Small intestine (tissue), 16 donors: ENCODE measurements at places on chromosomes 2 and 18. TPM values are rescaled to one million over a fixed set of nuclear protein-coding genes. Genes with fewer than 3 reads are reported as not detected.
A peak's percentile ranks its signal among the peaks of the same experiment; 100 is the strongest.

DNA sequence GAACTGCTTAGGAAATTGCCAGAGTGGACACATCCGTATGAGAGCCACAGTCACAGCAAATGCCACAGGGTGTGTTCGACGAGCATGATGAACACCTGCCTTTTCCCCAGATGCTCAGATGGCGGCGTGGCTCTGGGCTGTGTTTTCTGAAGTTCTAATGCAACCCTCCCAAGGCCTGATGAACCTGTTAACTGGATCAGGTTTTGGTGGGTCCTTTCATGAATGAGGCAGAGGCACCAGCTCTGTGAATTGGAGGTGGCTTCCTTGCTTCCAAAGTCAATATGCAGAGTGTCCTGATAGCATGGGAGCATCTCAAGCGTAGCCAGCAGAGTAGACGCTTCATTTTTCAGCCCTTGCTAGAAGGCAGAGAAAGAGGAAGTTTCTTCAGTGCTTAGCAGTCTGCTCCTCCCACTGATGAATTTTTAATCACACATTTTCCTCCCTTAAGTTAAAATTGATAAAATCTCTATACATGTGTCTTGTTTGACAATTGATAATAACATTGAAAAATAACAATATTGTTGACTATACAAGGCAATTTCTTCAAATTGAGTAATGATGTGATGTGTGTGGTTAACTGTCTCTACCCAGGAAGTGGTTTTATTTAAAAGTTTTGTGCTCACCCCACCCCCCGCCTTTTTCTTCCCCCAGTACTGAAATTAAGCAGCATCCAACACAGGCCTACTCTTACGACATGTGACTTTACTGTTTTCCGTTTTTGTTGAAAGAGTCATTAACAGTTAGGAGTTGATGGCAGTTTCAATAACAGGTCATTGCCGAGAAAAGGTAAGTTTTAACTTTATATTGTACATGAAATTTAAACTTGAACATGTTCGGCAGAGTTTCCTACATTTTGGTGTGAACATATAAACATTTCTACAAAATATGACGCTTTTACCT is at the start of gene ARHGAP15:
ARHGAP15 (plus strand) TSS at position 739 of the 900 bp plus-strand sequence.
- peak; percentile 3 for DNase-seq

The SERPINB10 gene
- polyA plus RNA-seq, result not detected

DNA sequence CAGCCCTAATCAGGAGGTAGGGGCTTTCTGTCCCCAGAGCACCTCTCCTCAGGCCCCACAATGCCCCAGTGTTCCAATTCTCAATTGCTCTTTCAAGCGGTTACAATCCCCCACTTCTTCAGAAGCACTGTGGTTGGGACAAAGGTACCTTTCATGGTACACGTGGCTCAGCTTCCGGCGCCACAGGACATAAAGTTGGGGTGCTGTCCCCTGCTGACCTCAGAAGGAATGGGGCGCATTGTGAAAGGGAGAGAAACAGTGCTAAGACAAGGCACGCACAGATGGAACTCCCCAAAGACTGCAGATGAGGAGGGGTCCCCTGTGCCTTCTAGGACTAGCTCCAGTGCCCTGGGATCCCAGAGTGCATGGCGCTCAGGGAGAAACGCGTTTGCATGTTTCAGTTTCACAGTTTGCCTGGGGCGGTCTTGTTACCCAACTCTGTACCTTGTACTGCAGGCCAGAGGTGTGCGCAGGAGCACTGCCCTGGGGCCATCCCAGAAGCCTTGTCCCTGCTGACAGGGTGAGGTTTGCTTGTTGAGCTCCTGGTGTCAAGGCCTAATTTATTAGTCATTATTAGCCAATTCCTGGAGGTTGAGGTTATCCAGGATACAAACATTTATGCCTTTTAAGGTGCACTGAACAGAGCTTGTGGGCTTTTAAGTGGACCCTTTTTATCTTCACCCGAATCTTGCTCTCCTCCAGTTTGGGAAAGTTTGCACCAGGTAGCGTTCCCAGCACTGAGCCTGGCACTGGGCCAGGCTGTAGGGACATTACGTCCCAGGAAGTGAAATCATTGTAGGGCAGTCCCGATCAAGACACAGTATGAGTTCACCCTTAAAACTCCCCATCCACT is 7.6 kb downstream of the CNDP1 start:
- DNase-seq, result peak; percentile 98

DNA sequence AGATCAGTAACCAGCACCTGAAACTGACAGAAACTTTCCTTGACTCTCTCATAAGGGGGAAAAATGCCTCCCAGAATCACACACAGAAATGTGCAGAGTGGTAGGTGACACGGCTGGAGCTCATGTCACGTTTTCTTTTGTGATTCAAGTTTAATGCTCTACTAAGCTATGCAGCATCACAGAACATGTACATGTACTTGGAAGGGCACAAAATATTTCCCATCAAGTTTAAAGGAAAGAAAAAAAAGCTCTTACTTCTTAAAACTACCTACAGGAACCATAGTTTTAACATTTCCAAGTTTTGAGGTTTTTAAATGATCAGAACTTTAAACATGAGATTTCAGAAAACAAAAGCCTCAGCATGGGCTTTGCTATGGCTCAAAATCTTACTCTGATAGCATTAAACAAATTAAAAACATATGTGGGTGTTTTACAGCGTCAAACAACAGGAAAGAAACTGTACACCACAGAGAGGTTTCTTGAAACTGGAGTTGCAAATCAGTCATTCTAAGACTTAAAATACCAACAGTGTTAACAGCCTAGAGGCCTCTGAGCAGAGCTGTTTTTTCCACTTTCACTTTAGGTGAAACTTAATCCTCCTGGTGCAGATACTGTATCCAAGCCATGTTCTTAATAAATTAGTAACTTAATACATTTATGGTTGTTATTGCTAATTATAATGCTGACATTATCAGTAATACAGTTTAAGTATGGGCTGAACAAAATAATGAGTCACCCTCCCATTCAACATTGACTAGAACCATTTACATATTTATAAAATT is 30.1 kb downstream of the MBP start:
- DNase-seq, result peak; percentile 72

DNA sequence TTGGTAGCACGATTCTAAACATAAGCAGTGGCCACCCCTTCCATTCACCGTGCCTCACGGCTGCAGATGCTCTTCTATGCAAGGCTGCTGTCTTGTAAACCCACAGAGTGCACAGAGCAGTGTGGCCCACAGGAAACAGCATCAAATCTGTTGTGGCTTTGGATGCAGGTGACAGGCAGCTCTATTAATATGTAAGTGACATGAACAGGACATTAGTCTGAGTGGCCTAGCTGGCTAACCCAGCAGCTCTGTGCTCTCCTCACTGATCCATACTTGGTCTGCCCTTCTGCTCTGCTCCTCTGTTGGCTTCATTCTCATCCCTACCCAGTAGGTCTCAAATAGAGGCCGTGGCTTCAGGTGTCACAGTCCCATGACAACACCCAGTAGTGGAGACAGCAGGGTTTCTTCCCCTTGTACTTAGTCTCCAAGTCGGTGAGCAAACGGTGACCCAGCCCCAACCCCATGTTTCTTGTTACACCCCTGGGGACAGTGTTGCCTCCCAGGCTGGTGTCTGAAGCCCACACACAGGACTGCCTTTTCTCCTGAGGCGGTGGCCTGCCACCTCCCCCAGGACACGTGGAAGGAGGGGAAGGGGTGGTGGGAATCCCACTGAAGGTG is 5.8 kb downstream of the SH3RF3 start:
- no peak for DNase-seq

DNA sequence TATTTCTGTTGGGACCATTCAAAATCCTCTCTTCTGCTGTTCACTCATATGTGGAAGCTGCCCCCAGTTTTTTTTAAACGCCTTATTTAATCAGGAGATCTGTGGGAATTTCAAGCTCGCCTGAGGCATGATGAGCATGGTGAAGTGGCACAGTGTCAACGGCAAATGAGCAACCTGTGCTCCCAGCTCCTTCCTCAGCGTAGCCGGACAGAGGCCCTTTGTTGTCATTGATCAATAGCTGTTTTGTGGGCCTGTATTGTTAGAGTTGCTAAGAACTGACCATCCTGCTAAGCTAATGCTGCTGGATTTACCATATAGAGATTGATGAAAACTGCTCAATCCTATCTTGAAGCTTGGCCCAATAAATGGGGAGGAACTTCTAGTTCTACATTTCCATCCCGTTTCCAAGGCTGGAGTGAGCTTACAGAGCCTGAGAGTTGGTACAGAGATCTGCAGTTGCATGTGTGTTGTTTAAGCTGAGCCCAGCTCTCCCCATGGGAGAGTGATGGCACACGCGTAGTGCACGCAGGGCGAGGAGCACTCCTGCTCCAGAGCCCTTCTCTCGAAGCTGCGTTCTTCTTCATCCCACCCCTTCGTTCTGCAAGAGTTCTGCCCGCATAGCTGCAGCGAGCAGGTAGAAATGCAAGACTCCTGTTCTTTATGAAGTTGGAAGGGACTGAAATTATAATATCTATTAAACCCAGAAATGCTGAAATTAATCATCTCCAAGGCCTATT is 108.8 kb downstream of the RTN4 start:
- DNase-seq, result no peak

DNA sequence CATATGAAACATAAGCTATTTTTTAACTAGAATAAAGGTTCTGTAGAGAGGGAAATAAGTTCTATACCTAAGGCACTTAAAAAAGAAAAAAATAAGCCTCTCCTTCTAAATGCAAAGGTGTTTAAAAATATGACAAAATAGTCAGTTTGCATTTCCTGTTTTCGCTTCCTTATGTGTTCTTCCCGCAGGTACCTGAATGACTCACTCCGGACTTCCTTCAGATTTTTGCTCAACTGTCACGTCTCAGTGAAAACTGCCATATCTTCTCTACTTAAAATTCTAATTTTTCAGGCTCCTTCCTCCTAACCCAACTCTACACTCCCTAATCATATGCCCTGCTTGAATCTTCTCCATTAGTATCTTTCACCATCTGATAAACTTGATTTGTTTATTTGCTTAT is 1333.1 kb downstream of the LRP1B start:
- no peak for DNase-seq
